Stimulated activated CD8-positive, alpha-beta memory T cell treated with anti-CD3 and anti-CD28 coated beads, Interleukin-2, amount 100 ng/mL, for 1 hour (primary cell): ENCODE measurements at places on chromosomes 2 and 18.

DNA sequence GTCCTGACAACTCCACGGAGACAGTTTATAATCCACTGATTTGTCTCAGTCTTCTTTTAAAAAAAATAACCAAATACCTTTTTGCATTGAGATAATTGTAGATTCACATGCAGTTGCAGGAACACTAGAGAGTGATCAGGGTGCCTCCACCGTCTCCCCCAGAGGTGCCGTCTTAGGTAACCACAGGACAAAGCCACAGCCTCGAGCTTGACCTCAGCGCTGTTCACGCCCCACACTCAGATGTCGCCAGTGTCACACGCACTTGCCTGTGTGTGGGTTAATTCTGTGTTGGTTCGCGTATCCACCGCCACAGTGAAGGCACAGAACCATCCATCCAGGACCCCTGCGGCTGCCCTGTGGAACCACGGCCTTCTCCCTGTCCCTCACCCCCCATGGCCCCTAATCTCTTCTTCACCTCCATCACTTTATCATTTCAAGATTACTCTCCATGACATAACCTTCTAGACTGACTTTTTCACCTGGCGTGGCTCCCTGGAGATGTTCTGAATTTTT, 295.0 kb upstream of the HDAC4 start:
- DNase-seq: no peak

GRCh38 chr18:9973470-9973869, 59.7 kb downstream of the VAPA start:
- no peak for DNase-seq

DNA sequence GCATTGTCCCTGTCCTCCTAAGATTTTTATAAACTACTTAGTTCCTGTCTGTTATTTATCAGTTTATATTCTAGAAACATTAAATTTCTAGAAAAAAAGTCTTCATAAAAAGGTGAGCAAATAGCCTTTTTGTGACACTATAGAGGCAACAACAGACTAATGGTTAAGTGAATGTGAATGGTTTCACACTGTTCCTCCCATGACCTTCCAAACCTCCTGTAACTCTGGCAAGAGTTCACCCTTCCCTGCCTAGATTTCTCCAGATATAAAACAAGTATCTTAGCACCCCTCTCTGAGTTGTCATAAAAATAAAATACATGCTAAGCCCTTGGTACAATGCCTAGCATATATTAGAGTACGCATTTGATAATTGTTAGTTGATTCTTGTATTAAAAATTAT, 29.2 kb downstream of the COBLL1 start:
- DNase-seq: no peak

GRCh38 chr18:54515149-54515548, 75.9 kb upstream of the DYNAP start:
- no peak for DNase-seq

DNA sequence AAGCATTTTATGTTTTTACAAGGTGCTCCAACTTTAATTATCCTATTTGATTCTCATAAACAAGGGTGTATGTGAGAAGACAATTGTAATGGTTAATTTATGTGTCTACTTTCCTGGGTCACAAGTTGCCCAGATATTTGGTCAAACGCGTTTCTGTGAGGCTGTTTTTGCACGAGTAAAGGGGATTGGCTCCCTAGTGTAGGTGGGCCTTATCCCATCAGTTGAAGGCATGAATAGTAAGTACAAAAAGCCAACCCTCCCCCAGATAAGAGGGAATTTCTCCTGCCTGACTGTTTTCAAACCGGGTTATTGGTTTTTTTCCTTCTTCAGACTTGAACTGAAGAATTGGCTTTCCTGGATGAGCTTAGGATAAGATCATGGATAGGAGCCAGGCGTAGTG, 224.0 kb upstream of the NCKAP5 start:
- no peak for DNase-seq

DNA sequence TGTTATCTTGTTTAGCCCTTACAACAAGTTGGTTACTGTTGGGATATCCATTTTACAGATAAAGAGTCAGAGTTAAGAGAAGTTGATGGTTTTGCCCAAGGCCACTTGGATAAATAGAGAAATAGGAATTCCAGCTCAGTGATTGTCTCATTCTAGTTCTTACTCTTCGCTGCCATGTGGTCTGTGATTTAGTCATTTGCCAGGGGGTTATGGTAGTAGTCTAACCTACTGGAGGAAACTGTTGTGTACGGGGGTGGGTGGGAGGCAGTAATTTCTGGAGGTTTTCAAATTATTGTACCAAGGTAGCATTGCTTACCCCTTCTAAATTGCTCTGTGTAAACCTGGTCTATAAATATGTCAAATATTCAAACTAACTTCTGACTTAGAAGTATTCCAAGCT, 110.4 kb downstream of the MAP2 start:
- DNase-seq: no peak

GRCh38 chr2:10260130-10260529, 42.6 kb upstream of the HPCAL1 start:
- no peak for DNase-seq

DNA sequence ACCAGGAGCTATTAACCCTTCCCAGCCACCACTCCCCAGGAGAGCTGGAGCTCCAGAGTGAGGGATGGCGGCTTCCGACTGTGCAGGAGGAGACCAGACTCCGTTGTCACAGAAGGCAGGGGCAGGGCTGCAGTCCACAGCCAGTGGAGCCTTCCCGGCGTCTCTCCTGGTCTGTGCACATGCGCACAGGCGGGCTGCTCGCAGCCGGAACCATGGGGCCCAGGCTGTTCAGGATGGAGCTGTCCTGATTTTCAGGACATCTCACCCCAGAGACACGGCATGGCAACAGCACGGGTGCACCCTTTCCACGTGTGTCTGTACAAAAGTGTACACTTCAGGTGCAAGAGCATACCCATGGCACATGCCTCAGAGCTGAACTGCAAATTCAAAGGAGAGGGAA, 28.9 kb downstream of the EIPR1 start:
- no peak for DNase-seq

DNA sequence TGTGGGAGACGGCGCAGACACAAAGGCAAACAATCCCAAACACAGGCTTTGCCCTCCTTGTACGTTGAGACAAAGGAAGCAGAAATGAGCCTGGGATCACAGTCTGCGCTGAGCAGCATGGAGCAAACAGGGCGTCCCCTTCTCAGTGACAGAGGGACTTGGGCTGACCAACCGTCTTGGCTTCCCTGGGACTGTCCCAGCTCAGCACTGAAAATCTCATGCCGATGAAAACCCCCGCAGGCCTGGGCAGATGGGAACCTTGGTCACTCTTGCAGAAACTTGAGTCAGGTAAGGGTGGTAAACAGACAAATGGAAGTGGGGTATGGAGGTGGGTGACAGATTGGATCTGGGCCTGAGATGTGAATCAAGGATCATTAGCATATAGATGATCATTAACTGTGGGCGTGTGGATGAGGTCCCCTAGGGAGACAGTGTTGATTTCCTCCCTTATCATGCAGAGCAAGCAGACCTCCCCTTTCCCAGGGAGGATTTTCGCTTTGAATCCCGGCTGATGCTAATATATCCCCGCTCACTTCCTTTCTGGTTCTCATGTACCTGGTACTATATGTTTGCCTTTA, 19.1 kb upstream of the SH3BP4 start:
- DNase-seq: no peak

DNA sequence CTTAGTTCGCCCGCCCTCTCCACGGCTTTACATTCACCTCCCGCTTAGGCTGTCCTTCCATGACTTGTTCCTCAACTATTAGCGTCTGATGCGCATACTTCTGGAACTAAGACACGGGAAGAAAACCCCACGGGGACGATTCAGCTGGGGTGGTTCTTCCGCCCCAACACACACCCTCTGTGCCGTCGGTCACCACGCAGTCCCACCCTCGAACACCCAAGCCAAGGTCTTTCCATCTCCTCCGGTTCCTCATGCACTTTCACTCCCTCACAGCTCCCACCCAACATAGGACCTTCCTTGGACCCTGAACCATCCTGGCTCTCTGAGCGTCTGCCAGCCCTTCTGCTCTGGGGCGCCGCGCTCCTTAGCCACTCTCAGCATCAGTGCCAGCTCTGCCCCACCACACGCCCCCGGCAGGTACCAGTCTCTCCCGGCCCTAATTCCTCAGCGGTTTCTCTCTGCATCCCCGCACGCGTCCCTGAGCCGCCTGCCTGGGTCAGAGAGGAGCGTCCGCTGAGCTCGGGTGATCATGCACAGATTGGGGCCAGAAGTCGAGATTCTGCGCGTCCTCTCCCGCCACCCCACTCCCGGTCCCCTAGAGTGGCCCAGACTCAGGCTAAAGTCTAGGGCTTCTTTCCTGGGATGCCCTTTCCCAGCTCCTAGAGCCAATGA, 522 bp upstream of the SRD5A2 start:
- no peak for DNase-seq

DNA sequence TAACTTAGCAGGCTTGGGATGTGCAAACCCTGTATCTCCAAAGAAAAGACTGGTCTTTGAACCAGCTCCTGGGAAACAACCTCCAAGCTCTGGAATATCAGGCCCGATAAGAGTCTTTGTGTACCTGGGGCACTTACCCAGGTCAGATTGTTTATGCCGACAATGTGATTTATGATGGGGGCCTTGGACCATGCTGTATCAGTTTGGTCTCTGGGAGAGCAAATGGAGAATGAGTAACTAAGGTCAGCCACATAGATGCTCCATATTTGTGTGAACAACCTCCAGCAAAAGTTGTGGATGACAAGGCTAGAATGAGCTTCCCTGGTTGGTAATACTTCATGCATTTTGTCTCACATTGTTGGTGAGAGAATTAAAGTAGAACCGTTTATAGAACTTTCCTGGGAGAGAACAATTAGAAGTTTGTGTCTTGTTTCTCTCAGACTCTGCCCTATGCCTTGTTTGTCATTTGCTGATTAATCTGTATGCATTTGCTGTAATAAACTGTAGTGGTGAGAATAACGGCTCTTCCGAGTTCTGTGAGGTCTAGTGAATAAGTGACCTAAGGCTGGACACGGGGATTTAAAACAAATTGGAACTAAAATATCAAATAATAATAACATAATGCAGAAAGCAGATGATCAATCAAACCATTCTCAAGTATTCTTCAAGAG, 259.1 kb downstream of the XIRP2 start:
- no peak for DNase-seq

DNA sequence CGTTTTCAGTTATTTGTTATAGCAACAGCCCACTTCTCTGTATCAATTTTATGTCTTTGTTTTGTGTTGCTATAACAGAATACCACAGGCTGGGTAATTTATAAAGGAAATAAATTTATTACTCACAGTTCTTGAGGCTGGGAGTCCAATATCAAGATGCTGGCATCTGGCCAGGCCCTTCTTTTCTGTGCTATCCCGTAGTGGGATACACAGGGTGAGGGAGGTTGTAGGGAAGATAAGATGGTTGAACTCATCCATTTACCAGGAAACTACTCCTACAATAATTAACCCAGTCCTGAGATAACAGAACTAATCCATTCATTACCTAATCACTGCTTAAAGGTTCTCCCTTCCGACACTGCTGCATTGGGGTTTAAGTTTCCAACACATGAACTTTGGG, 220.7 kb downstream of the TPGS2 start:
- no peak for DNase-seq

DNA sequence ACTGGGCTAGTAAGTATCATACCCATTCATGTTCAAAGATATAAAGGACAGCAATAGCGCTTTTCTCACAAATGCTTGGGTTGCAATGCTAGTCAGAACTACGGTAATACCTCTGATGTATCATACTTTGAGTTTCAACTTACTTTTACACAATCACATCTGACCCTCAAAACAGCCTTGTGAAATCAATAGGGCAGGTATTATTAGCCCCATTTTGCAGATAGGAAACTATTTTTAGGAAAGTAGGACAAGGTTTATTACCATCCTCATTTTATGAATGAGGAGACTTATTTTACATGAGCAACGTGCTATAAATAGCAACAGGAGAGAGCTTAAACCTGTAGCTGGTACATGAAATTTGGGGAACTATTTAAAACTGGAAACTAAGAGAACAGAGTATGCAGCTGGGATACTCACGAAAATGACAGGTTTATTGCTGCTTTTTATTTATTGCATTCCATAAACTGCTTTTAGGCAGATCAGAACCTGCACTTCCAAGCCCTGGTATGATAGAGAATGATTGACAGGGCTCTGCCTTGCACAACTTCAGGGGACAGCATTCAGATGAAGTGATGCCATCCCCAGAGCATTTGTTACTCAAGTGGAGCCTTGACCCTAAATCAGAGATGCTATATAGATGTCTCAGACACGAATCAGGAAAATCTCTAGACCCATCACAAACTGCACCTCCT, 42.4 kb upstream of the PPM1B start:
- no peak for DNase-seq

- DNase-seq: peak; percentile 62
Measured at GRCh38 chr2:231530099-231531011, at the start of gene NMUR1. Gene NMUR1 (minus strand): TSS chr2:231530445. CDS start chr2:231530361, 84 bp downstream.

DNA sequence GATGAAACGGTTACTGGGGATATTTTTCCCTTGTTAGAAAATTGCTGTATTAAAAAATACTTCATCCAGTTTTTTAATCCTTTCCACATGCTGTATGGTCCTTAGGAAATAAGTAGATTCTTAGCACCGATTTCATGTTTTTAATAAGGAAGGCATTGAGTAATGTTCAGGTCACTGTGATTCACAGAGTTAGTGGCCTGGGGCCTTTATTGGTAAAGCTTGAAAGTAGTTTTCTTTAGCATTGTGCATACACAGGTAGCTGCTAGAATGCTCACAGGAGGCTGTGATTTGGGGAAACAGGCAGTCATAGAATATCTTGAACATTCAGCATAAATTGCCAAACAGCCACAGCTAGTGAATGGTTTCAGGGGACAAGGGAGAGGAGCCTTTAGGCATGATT, 79.8 kb downstream of the XRCC5 start:
- no peak for DNase-seq

DNA sequence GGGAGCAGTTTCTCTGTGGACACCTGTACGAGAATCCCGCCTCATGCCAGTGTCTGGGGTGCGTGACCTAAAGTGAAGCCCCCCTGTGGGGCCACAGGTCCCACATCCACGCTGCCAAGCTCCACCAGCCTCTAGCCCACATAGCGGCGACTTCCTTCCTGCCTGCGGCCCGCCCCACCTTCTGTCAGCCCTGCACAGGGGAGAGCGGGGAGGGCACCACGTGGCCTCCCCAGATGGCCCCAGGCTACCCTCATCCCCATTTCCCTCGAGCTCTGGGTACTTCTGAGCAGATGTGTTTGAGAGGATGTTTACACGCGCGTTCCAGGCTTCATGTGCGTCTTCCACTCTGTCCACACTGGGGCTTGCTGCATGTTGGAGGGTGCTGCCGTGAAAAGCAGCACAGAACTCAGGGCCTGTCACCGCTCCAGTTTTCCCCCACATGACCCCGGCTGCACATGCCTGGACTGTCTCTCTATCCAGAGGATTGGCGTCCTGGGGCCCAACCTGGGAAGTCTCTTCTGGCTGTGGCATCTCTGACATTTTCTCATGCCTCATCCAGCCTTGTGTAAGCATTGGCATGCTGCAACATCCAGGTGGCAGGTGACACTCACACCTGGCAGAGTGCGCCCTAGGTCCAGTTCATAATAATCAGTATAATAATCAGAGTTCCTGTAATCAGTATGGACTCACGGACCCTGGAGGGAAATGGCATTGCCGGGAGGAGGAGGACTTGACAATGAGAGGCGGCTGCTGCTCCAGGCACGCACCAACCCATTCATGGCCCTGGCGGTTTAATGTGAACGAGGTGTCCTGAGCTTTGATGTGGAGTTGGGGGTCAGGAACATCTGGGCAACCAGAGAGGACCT, 146.3 kb upstream of the TWIST2 start:
- no peak for DNase-seq
